ENCODE measurements at places on chromosomes 7 and 10.
A peak's percentile ranks its signal among the peaks of the same experiment; 100 is the strongest.

GRCh38 chr10:132371641-132372081, 25.3 kb upstream of the PWWP2B start:
- no peak for DNase-seq

- DNase-seq, result no peak
Observed at GRCh38 chr10:11810313-11810766, 12.8 kb upstream of the PROSER2 start.

DNA sequence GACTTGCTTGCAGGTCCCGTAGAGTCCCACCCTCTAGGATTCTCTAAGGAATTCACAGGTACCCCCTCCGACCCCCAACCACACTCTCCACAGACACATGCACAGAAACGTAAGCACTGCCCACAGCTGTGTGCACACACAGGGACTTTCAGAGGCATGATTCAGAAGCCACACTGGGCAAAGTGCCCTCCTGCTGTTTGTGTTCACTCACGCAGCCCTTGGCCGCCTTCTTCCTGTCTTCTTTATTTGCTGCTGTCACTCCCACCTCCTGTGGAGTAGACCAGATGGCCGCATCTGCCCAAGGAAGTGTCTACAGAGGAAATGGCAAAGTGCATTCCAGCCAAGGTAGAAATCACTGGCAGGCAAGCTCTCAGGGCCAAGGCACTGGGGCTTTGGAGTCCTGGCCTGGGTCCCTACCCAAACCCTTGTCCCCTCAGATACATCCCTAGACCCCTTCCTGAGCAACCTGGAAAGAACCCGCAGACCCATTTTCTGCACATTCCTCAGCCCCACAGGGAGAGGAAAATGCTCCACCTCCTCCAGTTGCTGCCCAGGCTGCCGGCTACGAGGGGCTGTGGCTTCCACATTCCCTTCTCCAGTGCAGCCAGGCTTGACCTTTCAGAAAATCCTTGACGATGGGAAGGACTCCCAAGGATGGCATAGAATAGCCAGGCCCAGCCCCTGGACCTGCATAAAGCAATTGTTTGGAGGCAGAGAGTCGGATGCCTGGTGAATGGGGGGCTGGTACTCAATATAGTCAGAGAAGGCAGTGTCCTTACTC, 21.6 kb upstream of the GIMAP8 start:
- peak; percentile 41 for DNase-seq

GRCh38 chr7:39757604-39758003, 134.2 kb downstream of the RALA start:
- no peak for DNase-seq

- DNase-seq, result no peak
Observed at GRCh38 chr10:119001717-119002500, 27.6 kb upstream of the NANOS1 start.

DNA sequence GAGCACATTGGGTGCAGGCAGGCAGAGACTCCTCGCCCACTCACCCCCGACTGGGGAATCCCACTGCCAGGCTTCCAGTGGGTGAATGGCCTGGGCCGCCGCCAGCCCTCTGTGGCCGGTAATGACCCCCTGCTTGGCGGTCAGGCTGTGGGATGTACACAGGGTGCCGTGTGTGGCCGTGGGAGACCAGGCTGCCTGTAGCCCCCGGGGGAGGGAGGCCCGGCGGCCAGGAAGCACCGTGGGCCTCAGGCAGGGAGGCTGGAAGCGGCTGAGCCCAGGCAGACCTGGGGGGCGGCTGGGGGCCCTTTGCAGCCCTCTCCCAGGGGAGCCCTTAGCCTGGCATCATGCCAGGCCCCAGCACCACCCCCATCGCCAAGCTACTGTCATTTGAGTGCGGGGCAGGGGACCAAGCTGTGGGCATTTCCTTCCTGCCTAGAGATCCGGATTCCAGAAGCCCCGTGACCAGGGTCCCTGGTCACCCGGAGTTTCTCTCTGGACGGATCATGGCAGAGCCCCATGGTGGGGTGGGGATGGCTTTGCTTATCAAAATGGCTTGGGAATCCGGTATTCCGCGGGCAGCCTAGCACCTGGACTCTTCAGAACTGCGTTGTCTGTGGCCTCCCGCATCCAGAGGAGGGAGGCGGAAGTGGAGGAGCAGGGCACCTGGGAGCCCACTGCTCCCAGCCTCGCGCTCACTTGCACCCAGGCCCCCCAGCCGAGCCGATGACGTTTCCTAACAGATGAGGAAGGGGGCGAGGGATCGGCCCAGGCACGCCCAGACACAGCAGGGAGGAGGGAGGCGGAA, 1.1 kb downstream of the TTYH3 start:
- DNase-seq, result peak; percentile 82

DNA sequence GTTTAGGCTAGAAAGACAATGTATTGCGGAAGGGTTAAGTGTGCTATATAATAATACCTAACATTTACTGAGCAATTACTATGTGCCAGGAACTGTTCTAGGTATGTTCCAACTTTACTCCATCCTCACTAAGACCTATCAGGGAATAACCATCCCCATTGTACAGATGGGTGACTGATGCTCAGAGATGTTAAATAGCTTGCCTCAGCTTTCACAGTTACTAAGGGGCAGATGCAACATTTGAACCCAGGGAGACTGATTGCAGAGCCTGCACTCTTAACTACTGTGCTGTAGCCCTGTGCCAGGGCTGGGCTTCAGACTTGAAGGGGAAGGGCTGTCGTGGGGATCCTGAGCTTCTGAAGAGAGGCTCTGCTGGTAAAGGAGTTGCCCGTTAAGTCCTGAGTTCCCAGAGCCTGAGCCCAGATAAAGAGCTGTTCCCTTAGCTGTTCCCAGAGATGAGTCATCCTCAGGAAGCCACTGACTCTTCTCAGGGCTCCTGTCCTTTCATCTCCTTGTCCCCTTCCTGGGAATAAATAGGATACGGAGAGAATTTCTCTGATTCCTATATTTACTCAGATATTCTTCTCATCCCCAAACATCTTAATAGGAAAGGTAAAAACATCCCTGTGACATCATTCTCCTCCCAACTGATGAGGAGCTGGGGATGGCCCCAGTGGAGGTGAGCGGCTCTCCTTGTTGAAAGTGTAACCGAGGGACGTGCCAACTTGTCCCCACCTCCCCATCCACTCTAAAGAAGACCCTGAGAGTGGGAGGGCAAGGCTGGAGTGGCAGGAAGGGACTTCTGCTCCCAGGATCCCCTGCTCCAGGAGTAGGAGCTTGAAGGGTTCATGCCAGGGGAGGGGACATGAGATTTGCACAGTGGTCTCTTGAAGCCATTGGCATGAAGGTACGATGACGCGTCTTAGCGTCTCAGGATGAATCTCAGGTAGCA, 28.0 kb upstream of the HABP2 start:
- DNase-seq, result peak; percentile 27

DNA sequence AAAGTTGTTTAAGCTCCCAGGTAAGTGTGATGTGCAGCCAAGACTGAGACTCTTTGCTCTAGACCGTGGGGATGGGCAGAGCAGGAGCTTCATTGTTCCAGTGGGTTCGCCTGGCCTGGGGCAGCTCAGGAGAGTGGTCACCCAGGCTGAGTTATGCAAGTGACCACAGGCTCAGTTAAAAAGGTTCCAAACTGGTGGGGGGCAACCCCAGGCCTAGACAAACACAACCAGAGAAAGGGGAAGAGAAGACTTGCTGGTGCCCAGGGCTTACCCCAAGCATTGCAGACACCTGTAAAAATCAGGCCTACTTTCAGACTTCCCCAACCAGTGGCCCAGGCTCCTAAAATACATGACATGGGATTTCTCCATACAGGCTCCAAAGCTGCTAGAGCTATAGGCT, 21.6 kb downstream of the CREB3L2 start:
- no peak for DNase-seq

DNA sequence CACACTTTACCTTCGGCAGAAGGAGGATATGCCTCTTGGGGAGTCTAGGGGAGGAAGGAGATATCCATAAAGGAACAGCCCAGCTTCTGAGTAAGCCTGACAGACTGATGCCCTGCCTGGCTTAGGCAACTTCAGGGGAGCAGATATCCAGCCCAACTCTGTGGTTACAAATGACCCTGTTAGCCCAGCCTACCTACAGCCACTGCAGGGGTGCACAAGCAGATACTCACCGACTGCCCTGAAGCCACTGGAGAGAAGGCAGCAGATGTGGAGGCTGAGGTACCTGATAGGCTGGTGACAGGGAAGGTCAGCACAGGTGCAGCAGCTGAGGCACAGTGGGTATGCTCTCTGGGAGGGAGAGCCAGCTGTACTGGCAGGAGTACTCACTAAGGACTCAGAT, 770.2 kb downstream of the GRID1 start:
- no peak for DNase-seq

- no peak for DNase-seq
Observed at GRCh38 chr10:63253040-63253439, 119.9 kb downstream of the NRBF2 start.

DNA sequence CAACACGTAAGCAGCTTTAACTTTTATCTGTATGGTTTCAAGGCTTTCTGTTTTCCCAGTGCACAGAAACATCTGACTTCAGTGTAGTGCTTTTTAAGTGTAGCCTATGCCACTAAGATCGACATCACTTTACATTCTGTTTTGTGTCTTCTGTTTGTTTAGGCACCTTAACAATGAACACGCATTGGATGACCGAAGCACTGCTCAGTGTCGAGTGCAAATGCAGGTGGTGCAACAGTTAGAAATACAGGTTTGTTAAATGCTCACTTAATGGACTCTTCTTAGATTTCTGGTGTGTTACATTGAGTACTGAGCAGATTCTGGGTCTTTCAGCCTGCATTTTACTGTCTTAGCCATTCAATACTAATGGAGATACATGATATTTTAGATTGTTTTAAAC, 237.4 kb downstream of the FOXP2 start:
- no peak for DNase-seq

- DNase-seq, result no peak
Observed at GRCh38 chr7:29332042-29332811, 137.7 kb downstream of the CHN2 start.

DNA sequence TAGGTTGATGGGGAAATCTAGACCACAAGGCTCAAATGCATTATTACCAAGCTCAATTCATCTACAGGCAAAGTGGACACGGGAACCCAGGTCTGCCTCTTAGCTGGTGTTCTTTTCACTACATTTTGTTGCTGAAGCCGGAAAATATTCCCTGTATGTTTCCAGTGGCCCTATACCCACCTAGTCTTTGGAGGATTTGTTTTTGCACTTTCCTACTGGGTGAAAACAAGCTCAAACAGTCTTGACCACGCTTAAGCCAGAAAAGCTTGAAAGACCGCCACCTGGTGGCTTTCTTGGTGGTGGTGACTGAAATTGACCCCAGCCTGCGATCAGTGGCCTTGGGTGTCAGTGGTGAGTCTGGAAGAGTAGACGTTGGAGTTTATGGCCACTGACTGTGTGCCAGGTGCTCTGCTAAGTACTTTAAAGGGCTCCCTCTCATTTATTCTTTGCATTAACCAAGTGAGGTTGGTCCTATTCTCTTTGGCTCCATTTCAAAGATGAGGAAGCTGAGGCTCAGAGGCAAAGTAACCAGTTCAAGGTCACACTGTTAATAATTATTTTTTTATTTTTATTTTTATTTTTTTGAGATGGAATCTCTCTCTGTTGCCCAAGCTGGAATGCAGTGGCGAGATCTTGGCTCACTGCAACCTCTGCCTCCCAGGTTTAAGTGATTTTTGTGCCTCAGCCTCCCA, 11.1 kb upstream of the CRTAC1 start:
- peak; percentile 55 for DNase-seq

GRCh38 chr10:123772645-123773508, 106.7 kb downstream of the GPR26 start:
- no peak for DNase-seq

GRCh38 chr7:50685135-50686065, 97.3 kb downstream of the GRB10 start:
- no peak for DNase-seq

DNA sequence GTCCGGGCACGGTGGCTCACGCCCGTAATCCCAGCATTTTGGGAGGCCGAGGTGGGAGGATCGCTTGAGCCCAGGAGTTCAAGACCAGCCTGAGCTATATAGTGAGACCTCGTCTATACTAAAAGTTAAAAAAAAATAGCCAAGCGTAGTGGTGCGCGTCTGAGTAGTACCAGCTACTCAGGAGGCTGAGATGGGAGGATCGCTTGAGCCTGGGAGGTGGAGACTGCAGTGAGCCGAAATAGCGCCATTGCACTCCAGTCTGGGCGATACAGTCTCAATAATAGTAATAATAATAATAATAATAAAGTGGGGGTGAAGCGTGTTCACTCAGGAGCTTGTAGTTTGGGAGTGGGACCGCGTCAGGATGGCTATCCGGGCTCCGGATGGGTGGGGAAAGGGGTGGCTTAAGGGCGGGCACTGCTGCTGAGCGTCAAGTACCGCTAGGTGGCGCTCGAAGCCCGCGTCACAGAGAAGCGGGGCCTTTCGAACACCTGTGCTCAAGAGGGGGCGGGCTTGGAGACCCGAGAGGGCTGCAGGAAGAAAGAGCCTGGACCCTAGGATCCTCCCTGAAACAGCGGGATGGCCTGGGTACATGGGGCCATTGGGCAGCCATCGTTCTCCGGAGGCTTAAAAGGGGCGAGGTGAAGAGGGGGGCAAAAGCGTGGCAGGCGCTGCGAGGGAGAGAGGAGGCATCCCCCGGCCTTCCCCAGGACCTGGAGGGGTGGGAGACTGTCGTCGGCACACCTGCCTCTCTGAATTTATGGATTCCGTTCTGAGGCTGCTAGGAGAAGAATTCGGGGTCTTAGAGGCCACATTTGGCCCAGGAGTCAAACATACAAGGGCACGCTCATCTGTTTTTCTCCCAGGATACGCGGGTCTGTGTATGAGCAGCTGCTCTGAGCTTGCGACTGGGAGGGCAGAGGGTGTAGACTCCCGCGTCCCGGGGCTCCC, 14.5 kb downstream of the LBX1 start:
- DNase-seq, result no peak

- DNase-seq, result no peak
Observed at GRCh38 chr7:41698726-41699125, 4.2 kb downstream of the INHBA start.

DNA sequence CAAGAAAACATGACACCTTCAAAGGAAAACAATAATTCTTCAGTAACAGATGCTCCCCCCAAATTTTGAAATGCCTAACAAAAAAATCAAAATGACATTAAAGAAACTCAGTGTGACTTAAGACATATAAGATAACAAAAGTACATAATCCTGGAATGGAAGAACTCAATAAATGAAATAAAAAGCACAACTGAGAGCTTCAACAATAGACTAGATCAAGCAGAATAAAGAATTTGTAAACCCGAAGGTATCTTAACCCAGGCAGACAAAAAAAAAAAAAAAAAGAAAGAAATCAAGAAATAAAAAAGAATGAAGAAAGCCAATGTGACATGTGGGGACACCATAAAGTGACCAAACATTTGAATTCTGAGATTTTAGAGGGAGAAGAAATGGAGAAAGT, 27.7 kb upstream of the LRRD1 start:
- no peak for DNase-seq

GRCh38 chr10:12389154-12389734, 39.9 kb downstream of the CAMK1D start:
- no peak for DNase-seq

GRCh38 chr7:73504920-73505319, 17.2 kb downstream of the BAZ1B start:
- no peak for DNase-seq

Data from hepatic stellate cell (primary cell).